IPS DF 6.9 (cell line): ENCODE measurements at places on chromosomes 2 and 18.

GRCh38 chr2:98487806-98488189, 43.1 kb downstream of the INPP4A start:
- peak; percentile 22 for DNase-seq

- no peak for DNase-seq
These were observed 52.9 kb downstream of the DPYSL5 start for GRCh38 chr2:26900831-26901321.

- no peak for DNase-seq
These were observed 87.3 kb upstream of the HDAC4 start for GRCh38 chr2:239488125-239488524.

DNA sequence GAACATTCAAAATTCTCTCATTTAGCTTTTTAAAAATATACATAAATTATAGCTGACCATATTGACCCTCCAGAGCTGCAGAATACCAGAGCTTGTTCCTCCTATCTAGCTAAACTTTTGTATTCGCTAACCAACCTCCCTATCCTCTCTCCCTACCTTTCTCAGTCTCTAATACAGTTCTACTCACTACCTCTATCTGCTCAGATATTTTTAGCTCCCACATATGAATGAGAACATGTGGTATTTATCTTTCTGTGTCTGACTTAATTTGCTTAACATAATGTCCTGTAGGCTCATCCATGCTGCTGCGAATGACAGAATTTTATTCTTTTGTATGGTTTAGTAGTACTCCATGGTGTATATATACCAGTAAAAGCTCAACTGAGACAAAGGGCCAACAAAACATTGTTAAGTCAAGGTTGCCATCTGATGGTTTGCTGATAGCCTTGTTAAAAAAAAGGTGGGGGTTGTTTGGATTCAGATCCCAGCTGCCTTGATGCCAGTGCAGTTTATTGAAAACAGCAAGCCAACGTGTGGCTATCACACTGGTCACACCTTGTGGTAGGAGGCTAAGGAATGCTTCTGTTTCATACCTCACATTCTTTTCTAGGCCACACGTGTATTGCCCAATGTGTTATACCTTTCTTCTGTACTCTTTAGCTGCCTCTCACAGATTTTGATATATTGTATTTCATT, 101.5 kb downstream of the VWA3B start:
- no peak for DNase-seq

- DNase-seq: no peak
These were observed 32.6 kb upstream of the INSIG2 start for GRCh38 chr2:118055512-118056164.

- DNase-seq: no peak
These were observed 21.6 kb upstream of the FLACC1 start for GRCh38 chr2:201378496-201379397.

GRCh38 chr2:238015705-238016104, 45.1 kb upstream of the SCLY start:
- no peak for DNase-seq

- no peak for DNase-seq
These were observed 52.7 kb downstream of the NAB1 start for GRCh38 chr2:190701586-190701985.

GRCh38 chr2:124834331-124834730, 809.2 kb downstream of the CNTNAP5 start:
- no peak for DNase-seq

GRCh38 chr2:42223855-42224268, 54.7 kb downstream of the EML4 start:
- DNase-seq: no peak
